Osteoblast (primary cell): ENCODE measurements at places on chromosomes 1 and 21. TPM values are rescaled to one million over a fixed set of nuclear protein-coding genes. Genes with fewer than 3 reads are reported as not detected.

Gene CFH
- 145 and 164 TPM in 2 replicates for total RNA-seq

Gene OPRD1
- total RNA-seq, result not detected in 2 replicates

Gene BARHL2
- total RNA-seq, result not detected in 2 replicates

Gene ZDHHC18
- total RNA-seq, result 6.2 and 7.6 TPM in 2 replicates

Gene C1orf50
- 4.7 and 5.9 TPM in 2 replicates for total RNA-seq

Gene SPATA46
- not detected in 2 replicates for total RNA-seq

Gene SH2D2A
- 0.29 and 0.36 TPM in 2 replicates for total RNA-seq

Gene OLIG2
- total RNA-seq, result not detected in 2 replicates

Gene CMPK1
- total RNA-seq, result 111 and 119 TPM in 2 replicates

Gene TEDDM1
- total RNA-seq, result not detected in 2 replicates

Gene TCHH
- not detected in 2 replicates for total RNA-seq

Gene MATN1
- under 0.01 TPM in 1 of 2 replicates, not detected in the other for total RNA-seq

Gene OR2T2
- not detected in 2 replicates for total RNA-seq

Gene AADACL3
- not detected in 2 replicates for total RNA-seq

Gene OR2T11
- not detected in 2 replicates for total RNA-seq

- DNase-seq, result no peak
Measured at GRCh38 chr1:195697130-195697529, 911.1 kb downstream of the KCNT2 start.

- no peak for DNase-seq
Measured at GRCh38 chr1:221760911-221761310, 19.0 kb upstream of the DUSP10 start.

- no peak for DNase-seq
Measured at GRCh38 chr1:76302711-76303339, 228.3 kb downstream of the ST6GALNAC3 start.

DNA sequence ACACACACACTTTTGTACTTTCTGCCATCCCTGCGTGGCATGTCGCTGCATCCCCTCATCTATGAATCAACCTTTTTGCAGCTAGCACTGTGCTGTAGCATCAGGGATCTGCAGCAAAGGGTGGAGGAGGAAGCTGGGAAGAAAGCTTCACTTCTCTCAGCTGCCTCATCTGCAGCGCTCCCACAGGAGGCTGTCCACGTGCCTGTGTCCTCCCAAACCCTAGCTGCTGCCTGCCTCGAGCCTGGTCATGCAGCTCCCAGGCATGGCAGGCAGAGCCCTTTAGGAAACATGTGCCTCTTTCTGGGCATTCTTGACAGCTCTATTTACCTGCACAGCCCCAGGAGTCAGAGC lies 262.1 kb upstream of the SGIP1 start:
- DNase-seq, result no peak

GRCh38 chr1:172404121-172404520 lies 16.4 kb upstream of the C1orf105 start:
- no peak for DNase-seq

- no peak for DNase-seq
Measured at GRCh38 chr1:21721295-21721985, 52.3 kb upstream of the RAP1GAP start.

GRCh38 chr21:25342816-25343215 lies 264.5 kb downstream of the MRPL39 start:
- no peak for DNase-seq

- no peak for DNase-seq
Measured at GRCh38 chr1:147771226-147772125, 11.1 kb upstream of the GJA5 start.

DNA sequence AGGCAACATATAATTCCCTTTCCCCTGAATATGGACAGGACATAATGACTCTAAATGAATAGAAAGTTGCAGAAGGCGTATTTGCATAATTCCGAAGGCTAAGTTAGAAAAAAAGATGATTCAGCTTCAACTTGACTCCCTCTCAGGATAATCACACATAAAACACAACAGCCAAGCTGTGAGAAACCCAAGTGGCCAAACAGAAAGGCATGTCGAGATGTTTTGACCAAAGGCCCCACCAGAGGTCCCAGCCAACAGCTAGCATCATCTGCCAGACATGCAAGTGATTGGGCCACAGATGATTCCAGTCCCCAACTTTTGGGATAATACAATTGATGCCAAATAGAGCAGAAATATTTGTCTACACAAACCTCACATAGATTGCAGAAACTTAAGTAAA lies 444.9 kb downstream of the LTN1 start:
- DNase-seq, result no peak

DNA sequence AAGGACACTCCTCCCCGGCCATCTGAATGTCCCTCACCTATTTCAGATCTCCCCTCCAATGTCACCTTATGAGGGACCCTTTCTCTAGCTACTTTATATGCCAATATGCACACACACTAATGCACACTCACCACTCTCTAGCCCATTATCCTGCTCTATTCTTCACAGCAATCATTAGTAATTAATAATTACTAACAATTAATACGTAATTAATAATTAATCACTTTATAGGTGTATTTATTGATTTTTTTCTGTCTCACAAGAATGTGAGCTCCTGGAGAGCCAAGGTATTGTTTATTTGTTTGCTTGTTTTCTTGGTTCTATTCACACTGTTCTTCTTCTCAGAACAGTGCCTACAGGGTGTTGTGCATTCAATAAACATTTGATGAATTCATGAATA lies 385.2 kb upstream of the DUSP10 start:
- DNase-seq, result no peak

- DNase-seq, result no peak
Measured at GRCh38 chr1:94329986-94330385, 88.2 kb upstream of the ABCD3 start.

DNA sequence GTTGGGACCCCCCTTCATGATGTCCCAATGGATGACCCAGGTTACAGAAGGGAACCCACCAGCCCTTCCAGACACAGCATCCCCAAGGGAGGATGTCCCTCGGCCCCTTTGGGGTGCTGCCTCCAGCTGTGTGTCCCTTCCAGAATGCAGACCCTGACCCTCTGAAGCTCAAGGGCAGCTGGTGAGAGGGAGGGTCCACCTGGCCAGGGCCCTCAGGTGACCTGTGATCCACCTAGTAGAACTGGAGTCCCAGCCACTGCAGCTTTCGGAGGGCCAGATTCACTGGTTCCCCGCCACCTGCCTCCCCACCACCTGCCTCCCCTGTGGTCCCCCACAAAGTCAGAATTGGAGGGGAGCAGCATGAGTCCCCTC lies 9.6 kb upstream of the TFF1 start:
- DNase-seq, result no peak

- no peak for DNase-seq
Measured at GRCh38 chr1:87497380-87498203, 168.9 kb downstream of the LMO4 start.

DNA sequence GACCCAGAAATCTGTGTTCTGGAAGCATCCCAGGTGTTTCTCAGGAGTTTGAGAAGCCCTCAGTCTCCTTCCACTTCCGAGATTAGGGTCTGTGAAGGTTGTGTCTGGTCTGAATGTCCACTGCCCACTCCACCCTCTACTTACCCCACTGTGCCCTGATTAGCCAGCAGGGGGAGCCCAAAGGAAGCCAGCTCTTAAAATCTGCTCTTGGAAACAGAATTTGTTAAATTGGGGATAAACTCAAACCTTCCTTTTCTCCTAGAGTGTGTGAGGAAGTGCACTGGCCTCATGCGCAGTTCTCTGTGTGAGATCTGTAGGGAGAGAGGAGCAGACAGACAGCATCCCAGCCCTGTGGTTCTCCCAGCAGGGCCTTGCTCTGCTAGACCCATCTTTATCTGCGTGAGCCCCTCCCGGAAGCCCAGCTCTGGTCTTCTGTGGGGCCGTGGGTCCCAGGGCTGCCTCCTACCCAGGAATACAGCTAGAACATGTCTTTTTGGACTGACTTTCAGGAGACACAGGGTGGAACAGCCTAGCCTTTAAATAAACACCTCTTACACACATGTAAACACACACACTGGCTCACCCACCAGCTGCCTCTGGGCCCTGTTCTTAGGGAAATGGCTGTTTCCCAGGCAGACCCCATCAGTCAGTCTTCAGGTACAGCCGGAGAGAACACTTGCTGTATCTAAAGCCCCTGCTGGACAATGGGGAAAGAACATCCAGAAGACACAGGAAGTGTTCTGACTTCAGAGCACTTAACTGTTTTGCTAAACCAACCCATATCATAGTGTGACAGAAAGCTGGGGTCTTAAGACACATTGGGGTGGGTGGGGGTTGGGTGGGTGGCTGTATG lies 52.2 kb downstream of the SMYD2 start:
- peak; percentile 91 for DNase-seq

DNA sequence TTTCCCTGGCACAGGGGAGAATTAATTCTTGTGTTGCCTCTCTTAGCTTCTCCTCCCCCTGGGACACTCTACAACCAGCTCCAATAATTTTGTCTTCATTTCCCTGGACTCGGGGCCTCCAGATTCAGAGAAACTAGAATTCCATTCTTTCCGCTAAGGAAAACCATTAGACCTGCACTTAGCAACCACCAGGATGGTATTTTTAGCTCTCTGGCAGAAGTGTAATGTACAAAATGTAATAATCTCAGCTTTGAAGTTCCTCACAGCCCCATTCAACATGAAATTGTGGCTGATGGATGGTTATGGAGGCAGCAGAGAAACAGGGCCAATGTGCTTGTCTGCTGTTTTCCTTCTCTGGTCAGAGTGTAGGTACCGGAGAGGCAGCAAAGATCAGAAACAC lies 113.8 kb downstream of the KCND3 start:
- DNase-seq, result no peak

DNA sequence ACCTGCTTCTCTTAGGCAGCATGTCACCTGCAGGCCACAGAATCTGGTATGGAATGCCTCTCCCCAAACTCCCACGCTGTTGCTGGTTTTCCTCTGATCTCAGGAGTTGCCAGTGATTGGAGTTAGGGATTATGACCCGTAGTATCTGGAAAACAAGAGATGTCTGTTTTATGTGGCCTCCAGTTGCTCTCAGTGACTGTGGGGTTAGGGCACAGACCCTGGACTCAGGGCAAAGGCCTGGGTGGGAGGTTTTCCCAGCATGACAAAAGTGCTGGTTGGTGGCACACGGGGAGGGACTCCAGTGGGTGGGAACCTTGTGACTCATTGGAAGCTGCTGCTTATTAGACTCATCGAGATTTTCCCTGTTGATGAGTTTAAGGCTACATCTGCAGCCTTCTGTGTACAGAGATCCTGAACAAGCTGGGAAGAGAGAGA lies at the start of gene NR1I3:
Gene NR1I3, minus strand, starts transcription at position 165 of the 435 bp plus-strand sequence. CDS start 1,638 bp downstream, outside the sequence.
- peak; percentile 86 for DNase-seq

GRCh38 chr1:177927021-177927596 lies 42.7 kb downstream of the SEC16B start:
- peak; percentile 78 for DNase-seq

DNA sequence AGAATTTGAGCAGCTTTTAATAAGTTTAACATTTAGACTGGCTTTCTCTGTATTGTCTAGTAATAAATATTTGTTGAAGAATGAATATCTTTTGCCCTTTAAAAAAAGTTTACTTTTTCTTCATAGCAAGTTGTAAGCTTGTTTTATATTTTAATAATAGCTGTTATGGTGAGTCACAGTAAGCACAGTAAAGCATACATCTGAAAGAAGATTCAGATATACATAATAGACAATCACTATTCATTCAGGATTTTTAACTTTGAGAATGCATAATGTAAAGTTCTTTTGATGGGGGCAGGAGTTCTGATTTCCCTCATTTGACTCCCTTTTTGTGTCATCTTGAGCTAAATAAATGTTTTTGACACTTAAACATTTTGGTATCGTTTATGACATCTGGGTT lies 66.0 kb downstream of the ZMYM4 start:
- DNase-seq, result no peak

GRCh38 chr1:23673086-23673813 lies 18.4 kb upstream of the RPL11 start:
- DNase-seq, result peak; percentile 91

- no peak for DNase-seq
Measured at GRCh38 chr21:25858325-25858724, 123.6 kb downstream of the GABPA start.

DNA sequence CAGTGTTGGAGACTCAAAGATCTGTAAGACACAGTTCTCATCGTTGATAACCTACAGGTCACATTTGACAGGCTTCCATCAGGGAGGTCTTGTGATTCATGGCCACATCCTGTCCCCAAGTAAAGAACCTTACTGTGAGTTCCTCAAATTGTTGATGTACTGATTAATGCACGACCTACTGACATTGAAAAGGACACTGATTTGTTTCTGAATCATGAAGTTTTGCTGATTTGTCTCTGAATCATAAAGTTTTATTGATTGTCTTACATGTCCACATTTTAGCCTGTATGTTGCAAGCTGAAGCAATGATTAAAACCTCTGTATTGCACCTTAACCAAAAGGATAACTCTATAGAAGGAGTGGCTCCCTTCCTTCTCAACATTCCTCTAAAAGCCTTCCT lies 476.3 kb upstream of the RUNX1 start:
- no peak for DNase-seq

DNA sequence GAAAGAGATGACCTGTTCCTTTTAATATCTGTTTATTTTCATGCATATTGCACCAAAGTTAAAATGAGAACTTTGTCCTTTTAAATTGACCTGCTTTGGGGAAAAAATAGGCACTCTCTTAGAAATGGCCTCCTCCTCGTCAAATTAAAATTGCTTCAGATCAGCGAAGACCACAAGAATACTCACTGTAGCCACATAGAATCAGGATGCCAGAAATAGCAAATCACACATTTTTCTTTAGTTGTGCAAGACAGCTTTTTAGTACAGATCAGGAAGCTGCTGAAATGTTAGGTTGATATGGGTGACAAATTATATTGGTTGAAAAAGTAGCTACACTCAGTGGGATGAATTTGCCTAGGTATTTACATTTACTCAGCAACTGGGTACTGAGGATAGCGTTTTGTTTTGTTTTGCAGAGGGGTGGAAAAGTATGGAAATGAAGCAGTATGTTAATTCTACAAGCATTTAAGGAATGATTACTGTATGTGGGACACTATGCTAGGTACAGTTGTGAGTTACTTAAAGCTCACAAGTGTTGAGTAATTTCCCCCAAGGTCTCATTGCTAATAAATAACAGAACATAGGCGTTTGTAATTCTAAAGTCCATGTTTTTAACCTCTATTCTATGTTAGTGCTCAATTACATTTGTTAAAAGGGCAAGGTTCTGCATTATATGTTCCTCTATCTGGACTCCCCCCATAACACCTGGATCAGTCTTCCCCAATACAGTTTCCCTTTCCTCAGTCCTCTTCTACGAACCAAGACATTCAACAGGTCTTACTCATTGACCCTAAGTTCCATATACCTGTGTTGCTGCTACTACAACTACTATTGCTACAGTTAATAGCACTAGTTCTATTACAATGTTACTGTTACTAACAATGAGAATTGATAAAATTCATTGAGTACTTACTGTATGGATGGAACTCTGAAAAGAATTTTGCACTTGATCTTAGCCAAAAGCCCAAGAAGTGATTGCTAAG lies 99.4 kb upstream of the S1PR1 start:
- no peak for DNase-seq

DNA sequence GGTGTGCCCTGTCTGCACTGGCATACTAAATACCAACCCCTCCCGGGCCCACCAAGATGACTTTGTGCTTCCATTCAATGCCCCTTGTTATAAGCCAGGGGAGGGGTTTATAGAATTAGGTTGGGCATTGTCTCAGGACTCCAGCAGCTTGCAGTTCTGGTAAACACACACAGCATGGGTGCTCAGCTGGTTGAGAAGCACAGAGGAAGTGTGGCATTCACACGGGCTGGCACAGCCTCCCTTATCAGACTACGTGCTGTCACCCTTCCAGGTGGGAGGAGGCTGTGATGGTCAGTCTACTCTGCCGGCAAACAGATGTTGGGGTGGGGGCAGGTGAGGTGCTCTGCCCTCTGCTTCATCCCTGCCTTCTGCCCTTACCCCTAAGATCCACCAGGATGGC lies 15.0 kb upstream of the SLC6A17 start:
- DNase-seq, result no peak

GRCh38 chr1:217109928-217110327 lies 386.7 kb upstream of the ESRRG start:
- DNase-seq, result no peak

- DNase-seq, result no peak
Measured at GRCh38 chr1:185129708-185130107, 27.0 kb downstream of the TRMT1L start.
